ENCODE measurements at places on chromosomes 13 and 19.

GRCh38 chr19:8505680-8506401 lies 3.4 kb upstream of the PRAM1 start:
- DNase-seq = peak; percentile 66

DNA sequence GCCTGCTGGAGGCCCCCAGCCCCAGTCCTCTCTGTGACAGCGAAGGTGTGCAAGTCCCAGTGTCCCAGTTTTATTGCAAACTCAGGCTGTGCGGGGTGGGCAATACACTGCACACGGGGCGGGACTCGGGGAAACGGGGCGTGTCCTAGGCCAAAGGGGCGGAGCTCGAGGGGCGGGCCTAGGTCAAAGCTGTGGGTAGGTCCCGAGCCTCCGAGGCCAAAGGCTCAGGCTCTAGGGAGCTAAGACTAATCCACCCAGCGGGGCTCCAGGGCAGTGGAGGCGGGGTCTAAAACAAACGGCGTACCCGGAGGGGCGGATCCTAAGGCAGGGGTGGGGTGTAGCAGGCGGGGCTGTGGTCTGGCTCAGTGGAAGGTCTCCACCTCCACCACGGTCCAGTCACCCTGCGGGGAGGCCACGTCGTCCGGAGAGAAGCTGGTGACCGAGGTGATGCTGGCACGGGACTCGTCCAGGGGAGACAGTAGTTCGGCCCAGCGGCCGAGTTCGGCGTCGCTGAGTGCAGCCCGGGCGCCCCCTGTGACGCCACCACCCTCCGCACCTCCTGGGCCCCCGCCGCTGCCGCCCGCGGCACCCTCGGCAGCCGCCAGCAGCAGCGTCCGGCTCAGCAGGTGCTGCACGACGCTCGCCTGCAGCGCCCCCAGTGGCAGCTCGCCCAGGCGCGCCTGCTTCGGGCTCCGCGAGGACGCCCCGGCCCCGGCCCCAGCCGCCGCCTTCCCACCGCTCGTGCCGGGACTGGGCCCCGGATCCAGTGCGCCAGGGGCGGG lies 5.3 kb downstream of the PRR36 start:
- DNase-seq = peak; percentile 71

DNA sequence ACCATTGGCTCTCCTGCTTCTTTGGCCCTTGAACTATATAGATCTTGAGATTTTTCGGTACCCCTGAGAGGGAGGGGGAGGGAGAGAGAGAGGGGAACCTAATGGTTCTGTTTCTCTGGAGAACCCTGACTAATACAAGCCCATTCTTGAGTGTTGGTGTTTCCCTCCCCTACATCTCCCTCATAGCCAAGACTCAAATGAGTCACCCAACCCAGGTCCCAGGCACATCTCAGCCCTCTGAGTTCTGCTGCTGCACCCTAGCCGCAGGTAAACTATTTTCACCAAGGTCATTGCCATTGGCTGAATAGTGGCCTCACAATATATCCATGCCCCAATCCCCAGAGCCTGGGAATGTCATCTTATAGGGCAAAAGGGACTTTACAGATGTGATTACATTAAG lies 225.8 kb upstream of the MAB21L1 start:
- DNase-seq = no peak

DNA sequence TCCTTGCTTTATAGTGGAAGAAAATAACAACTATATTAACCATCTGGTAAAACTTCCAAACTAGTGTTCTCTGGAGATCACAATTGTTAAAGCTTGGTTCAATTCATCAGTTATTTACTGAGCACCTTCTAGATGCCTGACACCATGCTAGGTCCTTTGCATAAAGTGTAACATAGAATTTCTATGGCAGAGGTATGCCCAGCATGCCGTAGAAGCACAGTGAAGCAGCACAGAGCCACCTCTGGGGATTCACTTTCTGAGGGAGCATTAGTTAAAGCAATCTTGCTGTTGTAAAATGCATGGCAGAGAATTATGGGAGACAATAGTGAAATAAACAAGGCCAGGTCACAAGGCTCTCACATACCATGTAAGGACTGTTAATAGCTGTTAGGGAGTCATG lies 75.2 kb downstream of the LRRC63 start:
- DNase-seq = no peak

DNA sequence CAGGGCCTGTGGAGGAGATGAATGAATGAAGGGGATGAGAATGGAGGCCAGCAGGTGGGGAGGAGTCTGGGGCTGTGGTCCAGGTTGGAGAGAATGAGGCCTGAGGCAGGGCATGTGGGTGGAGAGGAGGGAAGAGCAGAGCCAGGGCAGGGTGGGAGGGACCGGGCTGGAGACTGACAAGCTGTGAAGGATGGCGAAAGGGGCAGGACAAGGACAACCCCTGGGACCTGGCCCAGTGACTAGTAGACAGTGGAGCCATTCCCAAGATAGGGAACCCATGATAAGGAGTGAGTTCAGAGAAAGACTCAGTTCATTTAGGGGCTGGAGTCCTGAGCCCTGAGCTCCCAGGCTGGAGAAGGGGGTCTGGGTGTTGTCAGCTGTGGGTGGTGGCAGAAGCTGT lies 3.0 kb downstream of the PTH2 start:
- no peak for DNase-seq

DNA sequence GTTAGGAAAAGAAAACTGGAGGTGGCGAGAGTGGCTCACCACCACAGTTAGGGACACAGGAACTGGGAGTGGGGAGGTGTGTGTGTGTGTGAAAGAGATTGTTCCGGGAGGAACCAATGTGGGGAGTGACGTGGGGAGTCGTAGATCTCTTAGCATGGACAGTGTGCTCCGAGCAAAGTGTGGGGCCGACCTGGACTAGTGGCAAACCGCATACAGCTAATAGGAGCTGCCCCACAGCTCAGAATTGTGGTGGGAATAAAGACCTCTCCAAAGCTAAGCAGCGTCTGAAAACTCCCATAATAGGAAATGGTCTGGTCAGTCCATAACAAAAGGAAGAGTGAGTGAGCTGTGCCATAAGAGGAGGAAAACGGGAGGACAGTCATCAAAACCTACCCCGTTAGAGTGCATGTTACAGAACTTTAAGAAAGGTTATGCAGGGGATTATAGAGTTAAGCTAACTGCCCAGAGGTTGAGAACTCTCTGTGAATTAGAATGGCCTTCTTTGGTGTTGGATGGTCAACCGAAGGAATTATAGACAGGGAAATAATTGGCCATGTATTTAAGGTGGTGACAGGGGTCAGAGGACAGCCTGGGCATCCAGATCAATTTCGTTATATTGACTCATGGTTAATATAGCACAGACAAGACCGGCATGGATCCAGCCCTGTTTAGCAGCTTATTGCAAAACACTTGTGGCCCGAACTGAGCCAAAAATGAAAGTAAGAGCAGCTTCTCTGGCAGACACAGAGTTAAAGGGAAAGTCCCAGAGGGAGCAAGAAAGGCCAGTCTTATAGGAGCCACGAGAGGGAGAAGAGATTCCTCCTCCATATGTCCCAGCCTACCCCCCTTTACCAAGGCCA lies 8.9 kb upstream of the SLC15A1 start:
- DNase-seq = no peak

GRCh38 chr13:92864584-92865284 lies 361.9 kb upstream of the GPC6 start:
- no peak for DNase-seq

DNA sequence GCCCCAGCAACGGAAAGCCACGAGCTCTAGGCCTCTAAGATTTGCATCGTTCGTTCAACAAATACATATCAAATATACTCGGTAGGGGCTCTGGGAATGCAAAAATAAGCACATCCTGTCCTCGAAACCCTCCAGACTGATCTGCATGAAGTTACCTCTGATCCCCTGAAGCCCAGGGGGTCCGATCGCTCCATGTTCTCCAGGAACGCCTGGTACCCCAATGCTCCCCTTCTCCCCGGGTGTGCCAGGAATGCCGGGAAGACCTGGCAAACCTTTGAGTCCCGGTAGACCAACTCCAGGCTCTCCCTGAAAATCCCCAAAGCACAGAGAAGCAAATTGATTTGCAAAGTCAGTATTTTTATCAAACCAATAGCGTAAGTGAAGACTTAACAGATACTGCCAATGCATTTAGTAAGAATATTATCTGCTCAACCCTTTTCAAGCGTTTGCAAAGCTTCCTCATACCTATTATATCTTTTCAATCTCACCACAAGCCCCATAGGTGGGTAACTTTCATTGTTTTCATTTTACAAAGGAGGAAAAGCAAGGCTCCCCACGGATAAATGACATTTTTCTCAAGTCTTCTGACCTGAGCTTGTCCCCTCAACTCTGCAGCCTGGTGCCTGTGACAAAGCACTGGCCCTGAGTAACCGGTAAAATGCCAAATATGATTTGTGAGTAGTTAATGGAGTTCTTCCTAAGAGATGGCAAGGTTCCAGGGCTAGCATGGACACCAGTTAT lies 127.7 kb downstream of the COL4A1 start:
- DNase-seq = no peak

GRCh38 chr19:17654993-17655392 lies 33.2 kb downstream of the UNC13A start:
- no peak for DNase-seq

DNA sequence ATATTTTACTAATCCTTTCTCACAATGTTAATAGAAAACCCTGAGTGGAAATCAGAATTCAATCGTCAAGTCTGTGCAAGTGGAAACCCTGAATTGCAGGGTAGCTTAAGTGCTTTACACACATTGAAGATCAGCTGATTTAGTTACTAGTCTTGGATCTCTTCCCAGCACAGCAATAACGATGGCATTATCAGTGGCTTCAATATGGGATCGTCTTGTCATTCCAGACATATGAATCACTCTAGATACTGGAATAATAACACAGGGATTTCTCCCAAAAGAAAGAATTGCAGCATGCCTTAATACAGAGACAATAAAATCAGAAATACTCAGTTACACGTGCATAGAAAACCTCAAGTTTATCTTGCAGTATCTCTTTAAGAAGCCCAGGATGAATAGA lies 12.6 kb upstream of the METTL21C start:
- no peak for DNase-seq

- peak; percentile 73 for DNase-seq
Observed at GRCh38 chr19:46704379-46705076, 12.4 kb downstream of the PRKD2 start.

DNA sequence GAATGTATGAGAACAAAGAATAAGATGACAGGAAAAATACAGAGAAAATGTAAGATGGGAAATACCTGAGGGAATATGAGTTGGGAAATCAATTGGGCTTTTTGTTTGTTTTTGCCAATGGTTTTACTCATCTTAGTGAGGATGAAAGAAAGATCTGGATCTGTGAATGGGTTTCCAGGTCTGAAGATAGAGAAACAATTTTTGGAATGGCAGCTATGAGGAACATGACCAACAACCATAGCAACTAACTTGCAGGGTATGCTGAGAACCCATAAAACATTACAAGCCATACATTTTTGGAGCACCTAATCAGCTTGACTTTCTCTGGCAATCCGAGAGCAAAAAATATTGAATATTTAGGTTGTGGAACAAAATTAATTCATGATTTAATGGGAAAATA lies 290.0 kb downstream of the KCTD12 start:
- no peak for DNase-seq

GRCh38 chr13:32917504-32917903 lies 98.7 kb upstream of the KL start:
- DNase-seq = no peak

DNA sequence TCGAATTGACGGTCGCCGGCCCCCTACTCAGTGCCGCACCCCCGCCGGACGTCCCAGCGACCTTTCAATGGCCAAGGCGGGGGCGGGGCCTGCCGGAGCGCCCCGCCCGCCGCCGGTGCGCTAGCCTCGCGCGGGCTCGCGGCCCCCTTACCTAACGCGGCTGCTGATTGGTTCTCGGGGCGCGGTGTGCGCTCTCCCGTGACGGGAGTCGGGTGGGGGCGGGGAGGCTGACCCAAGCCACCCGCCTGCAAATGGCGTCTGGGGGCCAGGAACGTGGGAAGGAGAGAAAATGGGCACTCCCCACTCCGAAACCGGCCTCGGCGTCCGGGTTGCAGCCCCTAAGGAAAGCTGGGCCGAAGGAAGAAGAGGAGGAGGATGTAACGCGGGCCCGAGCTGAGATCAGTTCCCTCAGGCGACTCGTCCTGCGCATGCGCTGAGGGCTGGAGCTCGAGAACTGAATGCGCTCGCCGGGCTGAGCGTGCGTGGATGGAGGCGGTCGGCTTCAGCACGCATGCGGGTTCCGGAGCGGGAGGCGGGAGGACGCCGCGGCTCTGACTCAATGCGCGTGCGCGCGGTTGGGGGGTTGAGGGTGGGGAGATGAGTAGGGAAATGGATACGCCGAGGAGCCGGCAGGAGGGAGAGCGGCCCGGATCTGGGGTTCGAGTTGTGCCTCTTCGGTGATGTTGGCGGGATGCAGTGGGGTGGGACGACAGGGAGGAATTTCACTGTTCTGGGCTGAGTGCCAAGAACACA lies at the start of gene SMG9:
SMG9 (minus strand) TSS at position 460 of the 753 bp plus-strand sequence. CDS start 4,221 bp downstream, outside the sequence.
- DNase-seq = peak; percentile 98

- DNase-seq = no peak
Observed at GRCh38 chr19:40658031-40658430, 32.4 kb downstream of the NUMBL start.

DNA sequence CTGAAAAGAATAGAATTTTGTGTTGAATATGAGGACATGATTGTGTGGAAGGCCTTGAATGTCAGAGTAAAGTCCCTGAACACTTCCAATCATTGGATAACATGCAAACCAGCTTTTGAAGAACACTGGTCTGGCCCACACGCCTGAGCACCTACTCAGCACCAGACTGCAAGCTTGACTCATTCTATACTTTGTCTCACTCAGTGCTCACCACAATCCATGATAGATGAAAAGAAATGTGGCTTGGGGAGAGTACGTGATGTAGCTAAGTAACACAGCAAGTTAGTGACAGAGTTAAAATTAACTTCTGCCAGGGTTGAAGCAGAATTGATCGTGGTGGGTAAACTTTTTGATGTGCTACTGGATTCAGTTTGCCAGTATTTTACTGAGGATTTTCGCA lies 12.0 kb downstream of the DLEU7 start:
- DNase-seq = no peak

DNA sequence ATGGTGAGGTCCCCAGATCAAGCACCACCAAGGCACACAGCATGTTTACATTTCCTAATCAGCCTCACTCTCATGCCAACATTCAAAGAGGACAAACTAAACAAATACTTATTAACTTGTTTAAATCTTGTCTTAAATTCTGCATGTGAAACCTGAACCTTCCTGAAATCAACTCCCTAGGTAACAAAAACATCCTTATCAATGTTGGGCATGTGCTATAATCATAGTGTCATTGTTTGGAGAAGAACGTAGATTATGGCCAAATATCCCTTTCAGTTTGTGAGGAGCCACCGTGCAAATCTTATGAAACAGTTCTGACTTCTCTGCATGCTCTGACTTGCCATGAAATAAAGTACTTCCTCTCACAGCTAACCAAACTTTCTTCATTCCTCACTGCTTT lies 123.8 kb downstream of the NDFIP2 start:
- no peak for DNase-seq

- no peak for DNase-seq
Observed at GRCh38 chr19:45782820-45783785, 813 bp upstream of the DMPK start.
